ENCODE measurements at places on chromosomes 12 and 14. TPM values are rescaled to one million over a fixed set of nuclear protein-coding genes. Genes with fewer than 3 reads are reported as not detected.

Gene ADGRD1
- 71.7 TPM for total RNA-seq

DNA sequence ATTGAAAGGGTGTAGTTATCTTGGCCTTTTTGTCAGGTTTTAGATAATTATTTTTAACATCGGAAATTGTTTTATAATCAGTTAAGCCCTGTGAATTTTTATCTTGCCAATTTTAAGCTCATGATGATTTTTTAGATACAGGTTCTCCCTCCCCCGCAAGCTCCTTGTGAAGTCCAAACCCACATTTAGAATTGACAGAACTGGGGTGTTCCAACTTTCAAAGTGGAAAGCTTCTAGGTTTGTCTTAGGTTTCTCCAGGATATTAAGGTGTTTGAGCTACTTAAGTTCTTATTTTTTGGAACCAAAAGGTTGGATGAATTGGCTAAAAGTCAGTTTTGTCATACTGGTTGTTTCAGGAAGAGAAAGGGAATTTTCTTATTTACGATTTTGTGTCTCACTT lies 49.1 kb downstream of the ATP2A2 start:
- H3K36me3 ChIP-seq, result peaks cover 100% of the 10 kb centered on the region
- no peak overlapping the region for H3K27ac ChIP-seq
- no peak overlapping the region for H3K4me3 ChIP-seq
- no peak for DNase-seq

GRCh38 chr12:23731035-23731434 lies 218.4 kb downstream of the SOX5 start:
- no peak overlapping the region for H3K4me3 ChIP-seq
- no peaks in the 10 kb centered on the region for H3K36me3 ChIP-seq
- DNase-seq, result no peak
- no peaks in the 10 kb centered on the region for H3K27me3 ChIP-seq

DNA sequence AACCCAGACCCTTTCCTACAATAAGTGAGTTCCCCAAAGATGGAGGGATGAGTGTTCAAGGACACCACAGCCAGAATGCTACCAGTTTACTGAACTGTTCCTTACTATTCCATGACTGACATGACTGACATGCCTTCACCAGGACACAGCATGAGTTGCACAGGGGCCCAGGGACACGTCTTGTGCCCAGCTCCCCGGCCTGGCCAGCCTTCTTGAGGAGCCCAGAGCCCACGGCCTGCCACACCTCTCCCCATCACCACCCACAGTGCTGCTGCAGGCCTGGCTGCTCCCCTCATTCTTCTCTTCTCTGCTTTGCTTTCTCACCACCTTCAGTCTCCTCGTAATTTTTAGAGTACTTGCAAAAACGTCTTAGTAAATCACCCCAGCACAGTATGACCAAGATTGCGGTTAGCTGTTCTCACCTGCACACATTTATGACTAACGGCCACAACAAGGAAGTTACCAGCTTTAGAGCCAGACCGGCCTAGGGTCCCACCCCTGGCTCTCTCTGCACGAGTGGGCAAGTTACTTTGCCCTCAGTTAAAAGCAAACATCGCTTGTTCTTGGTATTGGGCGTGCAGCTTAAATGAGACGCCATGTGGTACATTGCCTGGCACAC lies 18.5 kb downstream of the PPP2R5E start:
- no peak overlapping the region for H3K27ac ChIP-seq
- H3K36me3 ChIP-seq, result no peaks in the 10 kb centered on the region
- no peak for DNase-seq
- no peaks in the 10 kb centered on the region for H3K27me3 ChIP-seq

Gene AICDA
- total RNA-seq, result not detected

Gene FOXG1
- not detected for total RNA-seq

DNA sequence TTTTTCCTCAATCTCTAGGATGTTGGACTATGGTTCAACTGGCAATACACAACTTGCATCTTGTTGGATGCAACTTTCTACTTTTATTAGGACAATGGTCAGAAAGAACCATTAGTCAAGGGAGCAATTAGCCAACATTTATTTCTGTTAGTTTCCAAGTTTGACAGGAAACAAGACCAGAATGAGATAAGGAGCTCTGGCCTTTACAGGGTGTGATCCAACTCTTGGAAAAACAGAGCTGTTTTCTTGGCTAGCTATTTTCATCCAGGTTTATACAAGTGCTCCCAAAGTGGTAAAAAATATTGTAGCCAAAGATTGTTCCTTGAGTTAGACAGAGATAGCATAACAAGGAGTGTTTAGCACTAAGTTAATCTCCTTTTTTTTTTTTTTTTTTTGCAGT lies 3.9 kb upstream of the SYNE2 start:
- no peaks in the 10 kb centered on the region for H3K36me3 ChIP-seq
- H3K4me3 ChIP-seq, result no peak overlapping the region
- no peak overlapping the region for H3K27ac ChIP-seq
- no peaks in the 10 kb centered on the region for H3K27me3 ChIP-seq
- no peak for DNase-seq
- H3K4me1 ChIP-seq, result peaks cover 23% of the 10 kb centered on the region

DNA sequence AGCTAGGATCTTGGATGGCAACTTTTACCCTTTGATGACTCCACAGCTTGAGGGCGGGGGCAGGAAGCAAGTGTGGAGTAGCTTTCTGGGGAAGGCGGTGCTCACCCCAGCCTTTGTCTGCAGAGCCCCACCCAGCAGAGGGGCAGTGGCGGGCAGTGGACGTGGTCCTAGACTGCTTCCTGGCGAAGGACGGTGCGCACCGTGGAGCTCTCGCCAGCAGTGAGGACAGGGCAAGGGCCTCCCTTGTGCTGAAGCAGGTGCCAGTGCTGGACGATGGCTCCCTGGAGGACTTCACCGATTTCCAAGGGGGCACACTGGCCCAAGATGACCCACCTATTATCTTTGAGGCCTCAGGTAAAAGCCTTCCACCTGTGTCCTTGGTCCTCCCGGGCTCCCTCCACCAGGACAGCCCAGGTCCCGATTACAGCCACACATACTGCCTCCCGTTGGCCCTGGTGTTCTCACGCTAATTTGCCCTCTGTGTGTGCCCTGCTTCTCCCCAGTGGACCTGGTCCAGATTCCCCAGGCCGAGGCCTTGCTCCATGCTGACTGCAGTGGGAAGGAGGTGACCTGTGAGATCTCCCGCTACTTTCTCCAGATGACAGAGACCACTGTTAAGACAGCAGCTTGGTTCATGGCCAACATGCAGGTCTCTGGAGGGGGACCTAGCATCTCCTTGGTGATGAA lies 1.2 kb downstream of the TAPBPL start:
- H3K27me3 ChIP-seq, result no peaks in the 10 kb centered on the region
- peaks cover 27% of the 10 kb centered on the region for H3K4me1 ChIP-seq
- peak overlapping the region; percentile 81 for H3K4me3 ChIP-seq

GRCh38 chr12:111076611-111077451 lies 156.5 kb upstream of the MYL2 start:
- no peaks in the 10 kb centered on the region for H3K27me3 ChIP-seq
- no peaks in the 10 kb centered on the region for H3K4me1 ChIP-seq

Gene PTPN6
- total RNA-seq, result 3.3 TPM

- H3K36me3 ChIP-seq, result no peaks in the 10 kb centered on the region
- H3K27me3 ChIP-seq, result no peaks in the 10 kb centered on the region
- no peak overlapping the region for H3K27ac ChIP-seq
- H3K4me1 ChIP-seq, result no peaks in the 10 kb centered on the region
- no peak for DNase-seq
Measured at GRCh38 chr12:90048918-90049317, 340.3 kb upstream of the ATP2B1 start.

DNA sequence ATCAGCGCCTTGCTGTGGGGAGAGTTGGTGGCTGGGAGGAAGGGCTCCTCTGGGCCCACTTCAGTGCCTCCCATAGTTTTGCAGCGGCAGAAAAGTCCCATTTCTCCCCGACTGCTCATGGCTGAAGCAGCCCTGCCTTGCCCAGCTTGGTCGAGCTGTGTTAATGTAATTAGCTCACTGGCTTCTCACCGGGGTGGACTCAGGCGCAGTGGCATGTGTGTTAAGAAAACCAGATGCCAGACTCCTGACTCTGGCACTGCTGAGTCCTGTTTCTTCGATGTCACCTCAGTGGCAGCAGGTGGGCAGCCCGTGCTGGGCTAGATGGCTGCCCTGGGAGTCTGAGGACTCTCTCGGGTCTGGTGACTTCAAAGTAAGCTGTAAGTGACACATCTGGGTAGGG lies 47.4 kb downstream of the CHST11 start:
- no peak overlapping the region for H3K27ac ChIP-seq
- H3K36me3 ChIP-seq, result no peaks in the 10 kb centered on the region
- DNase-seq, result no peak
- peaks cover 58% of the 10 kb centered on the region for H3K4me1 ChIP-seq
- no peak overlapping the region for H3K4me3 ChIP-seq
- H3K27me3 ChIP-seq, result no peaks in the 10 kb centered on the region

DNA sequence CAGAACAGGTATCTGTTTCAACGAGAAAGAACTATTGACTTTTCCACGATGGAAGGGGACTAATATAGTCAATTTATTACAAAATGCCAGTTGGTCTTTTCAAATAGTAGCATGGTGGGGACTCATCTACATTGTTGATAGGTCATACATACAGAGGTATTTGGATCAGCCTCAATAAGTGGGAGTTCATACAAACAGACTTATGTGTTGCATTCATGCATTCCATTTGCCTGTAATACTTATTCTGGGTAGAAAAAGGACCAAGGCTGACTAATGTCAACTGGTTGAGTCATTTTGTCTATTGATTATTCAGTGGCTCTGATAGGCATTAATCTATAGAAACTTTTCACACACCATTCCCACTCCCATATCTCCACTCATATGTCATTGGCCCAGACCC lies 41.5 kb upstream of the GLIPR1 start:
- no peaks in the 10 kb centered on the region for H3K36me3 ChIP-seq
- no peak for DNase-seq
- H3K4me1 ChIP-seq, result no peaks in the 10 kb centered on the region

Gene KRT80
- total RNA-seq, result 0.48 TPM

- DNase-seq, result no peak
- H3K4me3 ChIP-seq, result no peak overlapping the region
- no peaks in the 10 kb centered on the region for H3K36me3 ChIP-seq
- H3K27me3 ChIP-seq, result no peaks in the 10 kb centered on the region
Measured at GRCh38 chr14:91063119-91063518, 2.7 kb upstream of the RPS6KA5 start.

Gene KRT78
- not detected for total RNA-seq

Gene MYO1A
- total RNA-seq, result 0.08 TPM

DNA sequence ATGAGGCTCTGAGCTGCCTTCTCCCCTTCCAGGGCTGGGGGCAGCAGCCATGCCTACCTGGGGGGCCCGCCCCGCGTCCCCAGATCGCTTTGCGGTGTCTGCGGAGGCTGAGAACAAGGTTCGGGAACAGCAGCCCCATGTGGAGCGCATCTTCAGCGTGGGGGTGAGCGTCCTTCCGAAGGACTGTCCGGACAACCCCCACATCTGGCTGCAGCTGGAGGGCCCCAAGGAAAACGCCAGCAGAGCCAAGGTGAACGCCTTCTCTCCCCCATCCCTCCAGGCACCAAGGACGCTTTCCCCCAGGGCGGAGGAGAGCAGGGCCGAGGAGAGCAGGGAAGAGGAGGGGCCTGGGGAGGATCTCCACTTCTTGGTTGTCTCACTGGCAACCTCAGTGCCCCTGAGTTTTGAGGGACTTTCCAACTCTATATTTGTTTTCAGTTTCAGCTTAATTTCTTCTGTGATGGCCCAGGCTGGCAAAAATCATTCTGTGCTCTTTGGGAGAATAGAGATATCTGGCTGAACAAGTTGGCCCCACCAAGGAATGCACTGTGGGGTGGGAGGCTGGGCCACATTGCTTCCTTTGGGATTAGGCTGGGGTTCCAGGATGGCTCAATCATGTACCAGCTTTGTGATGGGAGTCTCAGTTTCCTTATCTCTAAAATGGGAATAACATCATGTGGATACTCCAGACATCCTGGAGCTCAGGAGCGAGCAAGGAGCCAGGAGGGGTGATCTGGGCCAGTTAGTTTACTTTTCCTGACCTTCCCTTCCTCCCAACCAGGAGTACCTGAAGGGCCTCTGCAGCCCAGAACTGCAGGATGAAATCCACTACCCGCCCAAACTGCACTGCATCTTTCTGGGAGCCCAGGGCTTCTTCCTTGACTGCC lies 1.2 kb downstream of the KHNYN start:
- peaks cover 4% of the 10 kb centered on the region for H3K36me3 ChIP-seq
- no peaks in the 10 kb centered on the region for H3K27me3 ChIP-seq
- peaks cover 39% of the 10 kb centered on the region for H3K4me1 ChIP-seq
- peak overlapping the region; percentile 99 for H3K27ac ChIP-seq
- H3K4me3 ChIP-seq, result peak overlapping the region; percentile 77
- DNase-seq, result no peak

Gene C14orf132
- total RNA-seq, result 5.1 TPM

Gene TCL1B
- total RNA-seq, result not detected

DNA sequence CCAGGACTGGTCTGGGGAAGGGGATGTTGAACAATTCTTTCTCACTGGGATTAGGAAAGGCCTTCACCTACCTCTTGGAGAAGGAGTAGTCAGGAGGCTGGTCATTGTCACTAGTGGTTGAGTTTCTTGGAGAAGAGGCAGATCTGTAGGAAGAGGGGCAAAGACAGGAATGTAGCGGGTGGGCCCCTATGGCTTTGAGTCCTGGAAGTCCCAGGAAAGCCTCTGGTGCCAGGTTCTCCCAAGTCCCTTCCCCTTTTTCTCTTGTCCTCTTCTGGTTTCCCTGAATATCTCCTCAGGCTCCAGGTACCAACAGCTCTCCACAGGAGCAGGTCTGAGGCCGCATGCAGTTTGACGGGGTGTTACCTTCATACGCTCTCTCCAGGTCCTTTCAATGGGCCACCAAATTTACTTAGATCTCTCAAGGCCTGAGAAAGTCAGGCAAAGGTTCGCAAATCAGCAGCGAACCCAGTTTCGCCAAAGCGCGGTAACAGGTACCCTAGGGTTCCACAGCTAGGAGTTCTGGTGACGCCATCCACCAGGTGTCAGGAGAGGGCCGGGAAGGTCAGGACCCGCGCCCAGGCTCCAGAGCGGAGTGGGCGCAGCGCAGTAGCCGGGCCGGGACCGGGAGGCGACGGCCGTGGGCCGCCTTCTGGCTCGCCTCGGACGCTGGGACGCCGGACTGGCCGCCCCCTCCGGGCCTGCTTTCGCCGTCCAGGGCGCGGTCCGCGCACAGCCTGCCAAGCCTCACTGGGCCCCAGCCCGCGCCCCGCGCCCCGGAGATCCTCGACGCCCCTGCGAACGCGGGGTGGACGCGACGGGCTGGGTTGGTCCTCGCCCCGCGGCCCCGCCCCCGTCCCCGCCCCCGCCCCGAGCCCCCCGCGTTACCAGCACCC lies 795 bp downstream of the SMAGP start:
- peak; percentile 26 for DNase-seq
- no peaks in the 10 kb centered on the region for H3K27me3 ChIP-seq
- peak overlapping the region; percentile 92 for H3K27ac ChIP-seq
- peak overlapping the region; percentile 80 for H3K4me3 ChIP-seq

DNA sequence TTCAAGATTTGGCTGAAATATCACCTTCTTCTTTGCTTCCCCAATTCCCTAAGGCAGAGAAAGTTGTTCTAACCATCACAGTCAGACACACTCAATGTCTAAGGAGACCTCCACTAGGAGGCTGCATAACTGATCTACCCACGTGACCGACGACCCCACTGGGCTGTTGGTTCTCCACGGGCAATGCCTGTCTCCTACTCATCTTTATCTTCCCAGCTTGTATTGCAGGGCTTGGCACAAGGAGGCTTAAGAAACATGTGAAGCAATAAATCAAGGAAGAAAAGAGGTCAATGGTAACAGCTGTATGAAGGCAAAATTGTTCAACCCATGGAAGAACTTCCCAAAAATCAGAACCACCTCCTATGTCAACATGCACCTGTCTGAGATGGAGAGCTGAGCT lies 27.1 kb downstream of the NT5DC3 start:
- H3K27ac ChIP-seq, result no peak overlapping the region
- H3K27me3 ChIP-seq, result no peaks in the 10 kb centered on the region
- no peaks in the 10 kb centered on the region for H3K4me1 ChIP-seq
- no peaks in the 10 kb centered on the region for H3K36me3 ChIP-seq

Gene DACT1
- 3.8 TPM for total RNA-seq

Gene RPGRIP1
- total RNA-seq, result 0.32 TPM

Gene SVOP
- 2.6 TPM for total RNA-seq

Measured in heart right ventricle (tissue), 16 donors.